Right kidney (tissue), 9 donors: ENCODE measurements at places on chromosomes 13 and 19.

DNA sequence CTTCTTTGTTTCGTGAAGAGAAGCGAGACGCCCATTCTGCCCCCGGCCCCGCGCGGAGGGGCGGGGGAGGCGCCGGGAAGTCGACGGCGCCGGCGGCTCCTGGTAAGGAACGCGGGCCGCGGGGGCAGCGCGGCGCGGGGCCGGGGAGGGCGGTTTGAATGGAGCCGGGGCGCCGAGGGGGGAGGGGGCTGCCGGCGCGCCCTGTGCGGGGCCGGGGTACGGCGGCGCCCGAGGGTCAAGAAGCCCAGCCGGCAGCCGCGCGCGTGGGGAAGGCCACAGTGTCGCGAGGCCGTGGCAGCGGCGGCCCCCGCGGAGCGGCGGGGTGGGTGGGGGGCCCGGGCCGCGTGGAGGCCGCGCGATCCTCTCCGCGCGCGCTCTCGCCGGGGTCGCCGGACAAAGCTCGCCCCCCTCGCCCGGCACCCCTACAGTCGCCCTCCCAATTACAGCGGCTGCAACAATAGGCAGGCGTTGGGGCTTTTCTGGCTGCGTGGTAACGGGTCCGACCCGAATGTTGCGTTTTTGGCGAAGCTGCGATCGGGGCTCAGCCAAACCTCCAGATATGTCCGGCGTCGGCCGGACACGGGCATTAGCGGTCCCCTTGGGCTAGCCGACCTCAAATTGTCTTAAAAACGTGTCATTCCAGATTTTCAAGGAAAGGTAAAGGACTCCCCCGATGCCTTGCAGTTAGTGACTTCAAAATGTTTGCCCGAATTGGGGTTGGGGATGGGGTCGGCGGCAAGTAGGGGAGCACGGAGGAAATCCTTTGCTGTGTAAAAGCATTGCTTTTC is 437 bp downstream of the SMARCA4 start:
- peak; percentile 72 for DNase-seq

DNA sequence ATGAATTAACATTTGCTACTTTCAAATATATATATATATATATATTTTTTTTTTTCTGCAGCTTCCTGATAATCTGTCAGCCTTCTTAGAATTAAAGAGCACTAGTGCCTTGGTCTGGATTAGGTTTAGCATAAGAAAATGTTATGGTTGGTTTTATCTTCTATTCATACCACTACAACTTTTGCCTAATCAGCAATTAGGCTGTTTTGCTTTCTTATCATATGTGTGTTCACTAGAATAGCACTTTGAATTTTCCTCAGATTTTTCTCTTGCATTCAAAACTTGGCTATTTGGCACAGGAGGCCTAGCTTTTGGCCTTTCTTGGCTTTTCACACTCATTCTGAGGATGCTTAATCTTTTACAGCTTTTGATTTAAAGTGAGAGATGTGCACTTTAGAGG is 1468.1 kb downstream of the PCDH9 start:
- no peak for DNase-seq

DNA sequence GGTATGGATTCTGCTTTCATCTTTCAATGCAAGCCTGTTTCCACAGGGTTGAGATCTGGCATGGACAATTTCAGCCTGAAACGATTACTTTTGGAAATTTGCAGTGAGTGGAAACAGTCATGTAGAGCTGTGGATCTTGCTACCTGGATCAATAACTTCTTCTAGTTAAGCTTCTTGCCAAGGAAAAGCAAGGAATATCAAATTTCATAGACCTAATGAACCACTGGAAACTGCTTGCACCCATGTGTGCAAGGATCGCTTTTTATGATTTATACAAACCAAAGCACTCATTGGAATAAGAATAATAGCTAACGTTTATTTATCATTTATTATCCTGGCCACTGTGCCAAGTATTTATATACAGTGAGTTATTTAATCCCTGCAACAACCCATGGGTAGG is 392.8 kb downstream of the KCNRG start:
- DNase-seq: no peak

- DNase-seq: no peak
Measured at GRCh38 chr13:26377038-26377437, 123.1 kb downstream of the CDK8 start.

DNA sequence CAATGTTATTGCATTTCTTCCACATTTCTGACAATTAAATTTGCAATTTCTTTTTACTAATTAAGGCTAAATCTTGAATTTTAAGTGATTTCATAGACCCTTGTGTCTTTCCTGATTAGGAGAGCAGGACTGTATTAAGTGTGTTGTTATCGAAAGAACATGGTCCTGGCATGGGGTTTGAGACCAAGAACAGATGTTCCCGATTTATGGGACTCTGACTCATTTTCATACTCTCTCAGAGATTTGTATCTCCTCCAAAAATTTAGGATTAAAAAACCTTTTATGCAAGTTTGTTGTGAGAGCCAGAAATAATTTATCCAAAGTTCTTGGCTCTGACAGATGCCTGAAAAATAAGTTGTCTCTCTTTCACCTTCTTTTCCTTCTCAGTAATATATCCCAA is 589.3 kb upstream of the ARGLU1 start:
- DNase-seq: no peak

DNA sequence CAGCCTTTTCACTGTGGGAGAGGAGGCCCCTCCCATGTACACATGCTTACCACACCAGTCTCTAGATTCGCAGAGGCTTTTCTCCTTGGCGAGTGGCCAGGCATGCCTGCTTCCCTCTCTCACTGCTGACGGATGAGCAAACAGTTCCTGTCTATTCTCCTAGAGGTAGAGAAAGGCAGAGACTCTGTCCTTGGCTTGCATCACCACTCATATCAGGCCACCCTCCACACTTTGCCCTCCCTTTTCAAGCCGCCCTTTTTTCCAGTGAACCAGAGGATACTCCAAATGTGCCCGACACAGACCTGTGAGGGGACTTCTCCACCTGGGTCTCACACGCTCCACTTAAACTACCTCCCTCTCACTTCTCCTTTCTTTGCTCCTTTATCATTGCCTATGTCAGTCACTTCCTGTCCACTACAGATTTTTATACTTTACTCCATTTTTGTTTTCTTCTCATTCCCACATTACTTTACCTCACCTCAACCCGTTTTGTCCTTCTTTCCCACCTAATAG is 284.6 kb downstream of the DNAJC15 start:
- DNase-seq: peak; percentile 55

DNA sequence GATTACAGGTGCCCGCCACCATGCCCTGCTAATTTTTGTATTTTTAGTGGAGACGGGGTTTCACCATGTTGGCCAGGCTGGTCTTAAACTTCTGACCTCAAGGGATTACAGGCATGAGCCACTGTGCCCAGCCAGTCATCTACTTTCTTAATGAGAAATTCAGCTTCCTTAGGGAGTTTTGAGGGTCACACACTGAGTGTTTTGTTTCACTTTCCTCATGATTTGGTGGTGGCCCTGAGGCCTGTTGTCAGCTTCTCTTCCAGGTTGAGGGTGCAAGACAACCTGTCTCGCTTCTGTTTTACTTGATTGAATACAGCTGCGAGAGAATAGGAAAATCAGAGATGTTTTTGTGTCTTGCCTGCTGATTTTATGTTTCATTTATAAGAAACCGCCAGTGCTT is 9.9 kb downstream of the FRY start:
- DNase-seq: no peak
